Purkinje cell (primary cell): ENCODE measurements at places on chromosomes 2 and 18. TPM values are rescaled to one million over a fixed set of nuclear protein-coding genes. Genes with fewer than 3 reads are reported as not detected.

KCNIP3 gene
- polyA plus RNA-seq, result 4.2 TPM in 1 of 2 replicates, not detected in the other

NAGK gene
- polyA plus RNA-seq, result 61.0 and 69.8 TPM in 2 replicates

PPP4R1 gene
- 10.6 and 13.3 TPM in 2 replicates for polyA plus RNA-seq

PSMA8 gene
- polyA plus RNA-seq, result 1.5 and 2.1 TPM in 2 replicates

ELOA2 gene
- not detected in 2 replicates for polyA plus RNA-seq

SPC25 gene
- polyA plus RNA-seq, result 3.7 and 7.0 TPM in 2 replicates
